HL-60 (cell line): ENCODE measurements at places on chromosomes 7 and 10.

- no peak for DNase-seq
These were observed 368.9 kb downstream of the PLXDC2 start for GRCh38 chr10:20185116-20185515.

GRCh38 chr10:69614130-69614529 is 15.9 kb upstream of the FAM241B start:
- no peak for DNase-seq

DNA sequence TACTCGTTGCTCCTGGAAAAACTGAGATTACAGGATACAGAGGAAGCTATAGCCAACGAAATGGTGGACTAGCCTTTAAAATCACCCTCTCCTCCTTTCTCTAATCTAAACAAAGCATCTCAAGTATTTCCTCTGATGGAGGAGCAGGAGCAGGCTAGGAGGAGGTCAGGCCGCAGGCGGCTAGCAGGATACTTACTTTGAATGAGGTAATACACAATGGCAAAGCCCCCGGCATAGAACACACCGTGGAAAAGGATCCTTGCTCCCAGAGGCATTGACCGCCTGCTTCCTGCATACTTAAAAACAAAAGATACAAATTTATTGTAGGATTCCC is 64.4 kb downstream of the STK17A start:
- DNase-seq = no peak

DNA sequence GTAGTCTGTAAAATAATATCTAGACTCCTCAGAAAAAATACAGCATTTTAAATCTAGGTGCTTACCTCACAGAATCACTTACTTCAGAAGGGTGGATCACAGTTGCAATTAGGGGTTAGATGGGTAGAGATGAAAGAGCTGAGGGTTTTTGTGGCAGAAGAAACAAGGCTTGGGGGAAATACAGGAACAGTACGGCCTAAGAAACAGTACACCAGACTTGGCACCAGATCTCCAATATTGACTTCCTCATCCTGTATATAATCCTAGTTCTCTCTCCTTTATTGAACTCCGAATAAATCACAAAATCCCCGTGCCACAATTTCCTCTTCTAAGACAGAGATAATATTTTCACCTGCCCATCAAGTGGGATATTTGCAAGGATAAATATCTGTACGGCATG is 14.3 kb downstream of the CEP41 start:
- no peak for DNase-seq

- DNase-seq = no peak
These were observed 119.2 kb downstream of the DPP6 start for GRCh38 chr7:154171422-154171821.
